ENCODE measurements at places on chromosomes 13 and 19.

DNA sequence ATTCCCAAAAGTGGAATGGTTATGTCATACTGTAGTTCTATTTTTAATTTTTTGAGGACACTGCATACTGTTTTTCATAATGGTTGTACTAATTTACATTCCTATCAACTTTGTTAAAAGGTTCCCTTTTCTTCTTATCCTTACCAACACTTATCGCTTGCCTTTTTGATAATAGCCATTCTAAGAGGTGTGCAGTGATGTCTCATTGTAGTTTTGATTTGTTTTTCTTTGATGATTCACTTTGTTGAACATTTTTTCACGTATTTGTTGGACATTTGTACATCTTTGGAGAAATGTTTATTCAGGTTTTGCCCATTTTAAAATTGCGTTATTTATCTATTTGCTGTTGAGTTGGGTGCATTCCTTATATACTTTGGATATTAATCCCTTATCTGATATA is 188.8 kb upstream of the SPRY2 start:
- no peaks in the 10 kb centered on the region for H3K27me3 ChIP-seq
- no peak for DNase-seq
- no peak overlapping the region for H3K27ac ChIP-seq
- no peaks in the 10 kb centered on the region for H3K4me1 ChIP-seq

DNA sequence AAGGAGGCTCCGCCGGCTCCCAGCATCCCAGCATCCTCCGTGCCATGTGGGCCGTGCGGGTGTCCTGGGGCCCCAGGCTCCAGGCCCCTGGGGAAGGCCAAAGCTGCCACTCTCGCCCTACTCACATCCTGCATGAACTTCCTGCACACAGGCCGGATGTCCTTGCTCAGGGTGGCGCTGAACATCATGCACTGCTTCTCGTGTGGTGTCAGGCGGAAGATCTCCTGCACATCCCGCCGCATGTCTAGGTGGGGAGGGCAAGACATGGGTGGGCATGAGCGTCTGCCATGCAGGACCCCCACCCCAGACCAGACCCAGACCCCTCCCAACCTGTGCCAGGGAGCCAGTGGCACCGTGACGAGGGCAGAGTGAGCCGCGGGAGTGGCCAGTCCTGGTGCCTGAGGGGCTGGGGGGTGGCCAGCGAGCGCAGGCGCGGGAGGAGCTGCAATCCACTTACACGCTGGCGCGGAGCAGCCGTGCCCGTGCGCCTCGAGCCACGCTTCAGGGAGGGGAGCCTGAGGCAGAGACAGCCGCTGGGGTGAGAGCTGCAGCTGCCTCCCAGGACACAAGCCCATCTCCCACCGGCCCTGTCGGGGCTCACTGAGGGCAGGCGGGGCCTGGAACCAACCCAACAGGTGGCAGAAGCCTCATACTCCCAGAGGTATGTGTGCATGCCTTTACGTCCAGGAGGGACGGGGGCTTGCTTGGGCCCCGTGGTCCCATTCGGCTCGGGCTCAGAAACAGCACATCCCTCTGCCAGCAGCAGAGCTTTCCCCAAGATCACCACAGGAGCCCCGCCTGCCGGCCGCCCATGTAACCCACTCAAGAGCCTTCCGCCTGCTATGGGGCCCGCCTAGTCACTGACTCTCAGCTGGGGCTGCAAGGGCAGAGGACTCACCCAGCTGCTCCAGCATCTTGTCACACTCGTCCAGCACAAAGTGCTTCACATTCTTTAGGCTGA is 8.8 kb downstream of the DDX39A start:
- no peak for DNase-seq
- no peaks in the 10 kb centered on the region for H3K27me3 ChIP-seq
- peaks cover 80% of the 10 kb centered on the region for H3K36me3 ChIP-seq
- H3K27ac ChIP-seq: no peak overlapping the region
- H3K4me1 ChIP-seq: no peaks in the 10 kb centered on the region
- no peak overlapping the region for H3K4me3 ChIP-seq

DNA sequence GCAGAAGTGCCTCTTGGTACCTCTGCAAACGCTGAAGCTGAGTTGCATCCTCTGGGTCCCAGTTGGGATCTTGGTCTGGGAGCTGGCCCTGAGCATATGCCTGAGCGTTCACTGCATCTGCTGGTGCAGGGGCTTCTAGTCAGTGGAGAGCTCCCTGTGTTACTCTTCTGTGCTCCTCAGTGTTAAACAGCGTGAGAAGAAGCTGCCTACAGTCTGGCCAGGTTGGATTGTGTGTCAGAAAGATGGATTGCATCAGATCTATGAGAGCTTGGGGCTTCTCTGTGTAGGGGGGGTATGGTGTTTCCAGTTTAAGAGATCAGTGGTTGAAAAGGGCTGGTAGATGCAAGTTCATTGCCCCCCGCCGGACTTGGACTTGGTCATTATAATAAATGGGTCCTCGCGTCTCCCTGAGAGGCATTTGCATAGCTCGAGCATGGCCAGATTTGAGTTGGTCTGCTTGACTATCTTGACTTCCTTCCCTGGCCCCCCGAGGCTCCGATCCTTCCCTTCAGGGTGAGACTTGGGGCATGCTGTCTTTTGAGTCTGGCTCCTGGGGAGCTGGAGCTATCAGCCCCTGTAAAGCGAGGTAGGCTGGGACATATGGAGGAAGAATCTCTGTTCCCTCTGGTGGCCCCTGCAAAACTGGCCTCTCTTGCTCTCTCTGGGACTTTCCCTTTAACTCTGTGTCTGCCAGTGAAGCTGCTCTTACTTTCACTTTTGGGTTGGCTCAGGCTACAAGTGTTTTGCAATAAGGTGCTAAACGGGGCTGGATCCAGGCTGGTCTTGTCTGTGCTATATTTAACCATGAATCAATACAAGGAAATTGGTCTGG is 52.9 kb downstream of the OR10H4 start:
- no peaks in the 10 kb centered on the region for H3K36me3 ChIP-seq
- H3K4me1 ChIP-seq: no peaks in the 10 kb centered on the region
- H3K27me3 ChIP-seq: no peaks in the 10 kb centered on the region
- H3K4me3 ChIP-seq: peak overlapping the region; percentile 44
- H3K27ac ChIP-seq: peak overlapping the region; percentile 66

DNA sequence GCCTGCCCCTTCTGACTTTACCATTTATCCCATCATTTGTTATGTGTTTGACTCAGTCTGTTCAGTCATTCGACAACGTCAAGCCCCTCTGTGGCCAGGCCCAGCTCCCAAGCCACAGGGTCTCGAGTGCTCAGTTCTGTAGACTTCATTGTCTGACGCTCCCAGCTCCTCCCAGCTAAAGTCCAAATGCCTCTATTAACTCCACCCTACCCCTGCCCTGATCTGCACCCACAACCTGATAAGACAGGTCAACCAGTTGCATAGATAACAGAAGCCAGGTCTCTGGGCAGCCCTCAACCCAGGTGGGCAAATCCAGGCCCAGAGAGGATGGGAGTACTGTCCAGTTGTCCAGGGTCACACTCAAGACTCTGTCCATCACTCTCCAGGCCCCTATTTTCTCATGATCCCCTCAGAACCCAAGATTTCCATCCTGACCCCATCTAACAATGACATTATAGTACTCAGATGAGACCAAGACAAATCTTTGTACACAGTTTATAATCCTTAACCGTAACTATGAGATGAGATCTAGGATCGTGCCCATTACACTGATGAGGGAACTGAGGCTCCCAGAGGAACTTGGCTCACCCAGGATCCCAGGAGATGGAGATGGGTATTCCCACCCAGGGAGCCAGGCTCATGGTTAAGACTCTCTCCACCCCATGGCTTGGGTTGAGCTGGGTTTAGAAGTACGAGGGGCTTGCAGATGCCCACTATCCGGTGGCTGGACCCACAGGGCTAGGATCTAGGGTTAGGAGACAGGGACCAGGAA is 1.1 kb downstream of the TM6SF2 start:
- peaks cover 9% of the 10 kb centered on the region for H3K4me1 ChIP-seq
- H3K27ac ChIP-seq: no peak overlapping the region
- DNase-seq: no peak
- H3K27me3 ChIP-seq: peaks cover 10% of the 10 kb centered on the region

- no peaks in the 10 kb centered on the region for H3K4me1 ChIP-seq
- DNase-seq: peak; percentile 82
- peak overlapping the region; percentile 66 for H3K27ac ChIP-seq
Measured at GRCh38 chr13:80132741-80133601, 208.0 kb downstream of the SPRY2 start.

GRCh38 chr19:6750062-6750461 is 10.6 kb downstream of the TRIP10 start:
- H3K27ac ChIP-seq: peak overlapping the region; percentile 4
- H3K36me3 ChIP-seq: peaks cover 96% of the 10 kb centered on the region
- no peaks in the 10 kb centered on the region for H3K4me1 ChIP-seq
- H3K4me3 ChIP-seq: no peak overlapping the region

- no peaks in the 10 kb centered on the region for H3K4me1 ChIP-seq
- no peak overlapping the region for H3K4me3 ChIP-seq
- no peaks in the 10 kb centered on the region for H3K27me3 ChIP-seq
Measured at GRCh38 chr13:113825841-113826240, 38.0 kb downstream of the GAS6 start.

GRCh38 chr13:32210101-32210500 is 105.1 kb downstream of the ZAR1L start:
- DNase-seq: no peak
- H3K27me3 ChIP-seq: no peaks in the 10 kb centered on the region
- peaks cover 9% of the 10 kb centered on the region for H3K4me1 ChIP-seq
- peak overlapping the region; percentile 63 for H3K27ac ChIP-seq
- H3K36me3 ChIP-seq: peaks cover 39% of the 10 kb centered on the region

GRCh38 chr19:4372165-4373012 is 28.0 kb downstream of the SH3GL1 start:
- DNase-seq: peak; percentile 66
- H3K27me3 ChIP-seq: no peaks in the 10 kb centered on the region
- H3K4me3 ChIP-seq: no peak overlapping the region
- H3K4me1 ChIP-seq: peaks cover 23% of the 10 kb centered on the region
- H3K36me3 ChIP-seq: no peaks in the 10 kb centered on the region
- peak overlapping the region; percentile 84 for H3K27ac ChIP-seq

GRCh38 chr19:49631014-49631588 is 8.8 kb downstream of the RRAS start:
- no peaks in the 10 kb centered on the region for H3K4me1 ChIP-seq
- DNase-seq: no peak
- no peaks in the 10 kb centered on the region for H3K27me3 ChIP-seq
- H3K27ac ChIP-seq: peak overlapping the region; percentile 3
- H3K36me3 ChIP-seq: peaks cover 27% of the 10 kb centered on the region

DNA sequence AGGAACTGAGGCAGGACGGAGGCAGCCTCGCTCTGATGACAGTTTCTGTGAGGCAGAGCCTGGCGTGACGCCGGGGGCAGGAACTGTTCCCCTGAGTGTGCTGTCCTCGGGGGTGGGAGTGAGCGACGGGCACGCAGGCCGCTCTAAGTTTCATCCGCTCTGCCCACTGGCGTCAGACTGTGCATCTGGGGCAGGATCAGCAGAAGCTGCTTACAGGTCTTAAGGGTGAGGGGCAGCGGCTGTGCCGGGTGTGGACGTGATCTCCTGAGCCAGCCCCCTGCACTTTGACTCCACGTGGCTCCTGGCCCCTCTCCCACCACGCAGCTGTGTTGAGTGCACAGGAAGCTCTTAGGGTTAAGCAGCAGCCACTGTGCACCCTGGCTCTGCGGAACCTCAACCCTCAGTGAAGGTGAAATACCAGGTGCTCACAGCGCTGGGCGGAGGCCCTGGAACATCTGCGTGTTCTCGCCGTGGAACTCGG is 1.5 kb downstream of the GRK1 start:
- no peaks in the 10 kb centered on the region for H3K36me3 ChIP-seq
- H3K27ac ChIP-seq: no peak overlapping the region
- H3K4me3 ChIP-seq: no peak overlapping the region
- DNase-seq: peak; percentile 46
- no peaks in the 10 kb centered on the region for H3K4me1 ChIP-seq
- H3K27me3 ChIP-seq: peaks cover 13% of the 10 kb centered on the region

- H3K36me3 ChIP-seq: no peaks in the 10 kb centered on the region
- no peak overlapping the region for H3K4me3 ChIP-seq
- H3K27ac ChIP-seq: no peak overlapping the region
- H3K27me3 ChIP-seq: no peaks in the 10 kb centered on the region
- no peaks in the 10 kb centered on the region for H3K4me1 ChIP-seq
Measured at GRCh38 chr13:78820541-78820940, 161.6 kb upstream of the OBI1 start.

DNA sequence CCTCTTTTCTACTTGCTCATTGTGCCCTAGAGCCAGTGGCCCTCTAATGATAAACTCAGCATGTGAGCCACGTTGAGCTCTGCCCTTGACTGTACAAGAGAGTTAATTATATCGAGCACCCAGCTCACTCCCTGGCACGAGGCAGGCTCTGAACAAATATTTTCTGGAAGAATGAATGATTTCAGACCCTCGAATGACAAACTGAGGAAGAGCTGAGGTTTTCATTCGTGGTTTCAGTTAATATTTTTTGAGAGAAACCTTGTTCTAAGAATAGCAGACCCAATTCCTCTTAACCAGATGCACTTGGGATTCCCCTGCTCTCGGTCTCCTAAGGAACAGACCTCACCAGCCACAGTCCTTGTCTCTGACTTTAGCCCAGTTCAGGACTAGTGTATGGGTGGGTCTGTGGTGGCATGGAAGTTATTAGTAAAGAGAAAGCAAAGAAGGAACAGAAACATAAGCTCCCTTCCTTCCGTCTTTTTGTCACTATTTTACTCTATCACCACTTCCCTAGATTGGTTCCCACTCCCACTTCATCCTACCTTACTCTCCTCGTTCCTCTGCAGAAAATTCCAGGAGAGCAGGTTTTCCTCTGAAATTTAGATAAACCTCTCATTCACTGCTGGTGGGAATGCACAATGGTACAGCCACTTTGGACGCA is 22.1 kb upstream of the WDFY2 start:
- H3K27ac ChIP-seq: no peak overlapping the region
- no peak overlapping the region for H3K4me3 ChIP-seq
- no peak for DNase-seq
- H3K27me3 ChIP-seq: no peaks in the 10 kb centered on the region
- H3K36me3 ChIP-seq: no peaks in the 10 kb centered on the region

DNA sequence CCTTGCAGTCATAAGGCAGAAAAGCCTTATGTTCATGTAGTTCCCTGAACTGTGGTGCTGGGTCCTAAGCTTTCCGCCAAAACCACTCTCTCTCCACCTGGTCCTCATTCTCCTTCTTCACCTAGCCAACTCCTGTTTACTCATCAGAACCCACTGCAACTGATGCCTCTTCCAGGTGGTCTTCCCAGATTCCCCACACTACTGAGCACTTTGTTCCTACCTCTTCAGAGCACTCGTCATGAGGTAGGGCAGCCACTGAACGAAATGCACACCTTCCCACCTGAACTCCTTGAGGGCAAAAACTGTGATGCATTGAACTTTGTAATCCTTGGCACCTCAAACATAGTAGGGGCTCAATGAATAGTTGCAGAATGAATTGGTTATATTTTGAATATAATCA is 100.4 kb downstream of the DOCK9 start:
- no peak overlapping the region for H3K4me3 ChIP-seq
- no peak overlapping the region for H3K27ac ChIP-seq
- H3K4me1 ChIP-seq: no peaks in the 10 kb centered on the region
- no peak for DNase-seq

Measured in tibial artery (tissue), 4 donors.